ENCODE measurements at places on chromosomes 1 and 21. TPM values are rescaled to one million over a fixed set of nuclear protein-coding genes. Genes with fewer than 3 reads are reported as not detected.

DNA sequence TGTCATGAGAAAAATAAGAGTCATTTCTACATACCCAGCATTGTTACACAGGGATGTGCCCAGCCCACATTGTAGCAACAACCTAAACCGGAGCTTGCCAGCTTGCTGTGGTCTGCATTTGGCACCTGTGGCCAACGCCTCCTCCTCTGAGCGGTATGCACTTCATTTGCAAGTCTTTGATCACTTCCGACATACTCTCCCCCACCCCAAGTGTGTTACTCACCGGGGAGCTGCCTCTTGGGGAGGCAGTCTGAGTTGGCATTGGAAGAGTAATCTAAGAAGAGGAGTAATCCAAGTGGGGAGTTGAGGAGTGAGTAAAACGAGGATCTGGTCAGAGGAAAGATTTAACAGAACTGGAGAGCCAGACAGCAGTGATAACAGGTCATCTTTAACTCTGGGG, 3.8 kb downstream of the BCL9 start:
- DNase-seq, result peak; percentile 99

GRCh38 chr1:68291688-68292384, 59.5 kb upstream of the WLS start:
- DNase-seq, result no peak

GRCh38 chr1:210684466-210685294, 356.0 kb downstream of the HHAT start:
- no peak for DNase-seq

The KRTAP13-1 gene
- total RNA-seq, result not detected

- peak; percentile 49 for DNase-seq
Observed at GRCh38 chr1:224747578-224747977, 131.5 kb downstream of the CNIH3 start.

The FNBP1L gene
- 25.7 TPM for total RNA-seq

- no peak for DNase-seq
Observed at GRCh38 chr1:2257245-2257627, 29.1 kb downstream of the SKI start.

- no peak for DNase-seq
Observed at GRCh38 chr1:208599063-208599462, 354.9 kb upstream of the PLXNA2 start.

GRCh38 chr21:18950045-18950740, 546.6 kb upstream of the TMPRSS15 start:
- no peak for DNase-seq

The TUFT1 gene
- 54.3 TPM for total RNA-seq

- peak; percentile 93 for DNase-seq
Observed at GRCh38 chr1:78833491-78833890, 173.0 kb downstream of the ADGRL4 start.

- DNase-seq, result no peak
Observed at GRCh38 chr1:244881552-244882280, 17.4 kb upstream of the HNRNPU start.

DNA sequence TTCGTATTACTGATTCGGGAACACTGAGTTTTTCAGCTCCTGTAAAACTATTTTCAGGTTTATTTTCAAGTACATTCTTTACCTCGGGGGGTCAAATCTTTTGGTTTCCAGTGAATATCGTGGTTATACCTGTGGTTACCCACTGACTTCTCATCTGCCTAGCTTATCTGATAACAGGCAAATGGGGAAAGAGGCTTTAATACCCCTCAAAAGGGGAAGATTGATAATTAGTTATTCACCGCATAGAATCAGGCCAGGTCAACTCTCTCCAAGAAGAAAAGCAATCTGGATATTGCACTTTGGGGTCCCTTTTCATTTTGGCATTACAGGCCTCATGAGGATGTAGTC, 23.0 kb downstream of the RUNX1 start:
- no peak for DNase-seq

The ASCL5 gene
- under 0.01 TPM for total RNA-seq

- no peak for DNase-seq
Observed at GRCh38 chr1:11338284-11338924, 65.4 kb downstream of the UBIAD1 start.

DNA sequence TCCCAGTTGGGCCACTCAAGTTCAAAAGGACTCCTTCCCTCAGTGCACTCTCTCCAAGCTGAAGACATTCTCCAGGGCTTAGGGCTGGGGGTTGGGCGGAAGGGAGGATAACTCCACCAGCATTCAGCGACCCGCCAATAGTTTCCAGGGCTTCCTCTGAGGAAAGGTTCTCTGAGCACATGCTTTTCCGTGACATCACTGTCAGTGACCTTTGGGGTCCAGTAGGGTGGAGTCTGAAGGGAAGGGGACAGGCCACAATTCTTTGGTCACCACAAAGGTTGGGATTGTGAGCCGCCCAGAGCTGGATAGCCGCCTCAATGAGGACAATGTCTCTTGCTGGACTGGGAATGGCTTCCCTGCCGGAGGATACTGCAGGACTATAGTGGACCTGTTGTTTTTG, 22.8 kb upstream of the RXRG start:
- DNase-seq, result no peak

The CLCNKB gene
- under 0.01 TPM for total RNA-seq

The OR2AJ1 gene
- total RNA-seq, result not detected

- no peak for DNase-seq
Observed at GRCh38 chr21:39515684-39516472, 64.1 kb downstream of the SH3BGR start.

DNA sequence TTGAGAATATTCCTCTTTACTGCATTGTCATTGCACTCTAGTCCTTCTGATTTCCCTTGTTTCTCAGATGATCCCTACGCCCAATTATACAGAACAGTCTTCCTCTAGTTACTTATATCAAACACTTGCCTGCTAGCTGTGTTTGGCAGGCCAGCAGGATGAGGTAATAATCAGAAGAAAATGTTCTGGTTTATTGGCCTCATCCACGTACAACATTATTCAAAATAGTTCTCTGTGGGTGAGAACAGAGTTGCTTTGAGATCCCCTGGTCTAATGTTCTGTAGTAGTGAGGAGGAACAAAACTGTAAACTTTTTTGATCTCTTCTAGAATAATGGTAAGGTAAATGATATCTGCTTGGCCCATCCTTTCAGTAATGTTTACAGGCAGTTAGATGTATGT, 22.3 kb upstream of the C1orf105 start:
- no peak for DNase-seq

The CFHR2 gene
- total RNA-seq, result not detected

The LYPD8 gene
- not detected for total RNA-seq

DNA sequence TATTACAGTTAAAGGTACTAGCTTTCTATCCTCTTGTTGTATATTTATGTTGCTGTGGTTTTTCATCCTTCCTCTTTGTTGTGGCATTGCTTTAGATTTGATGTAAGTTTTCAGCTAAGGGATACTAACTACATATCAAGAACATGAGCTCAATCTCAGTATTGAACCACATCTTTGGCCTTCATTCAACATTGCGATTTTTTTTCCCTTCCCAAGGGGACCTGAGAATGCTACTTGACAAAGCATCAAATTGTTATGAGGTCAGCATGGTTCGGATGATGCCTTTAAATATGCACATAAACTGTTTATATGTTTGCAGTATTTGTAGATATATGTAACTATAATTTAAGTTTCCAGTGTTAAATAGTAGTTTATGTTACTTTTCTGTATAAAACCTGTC, 31.7 kb upstream of the GPR88 start:
- DNase-seq, result no peak

The LCE1A gene
- not detected for total RNA-seq

- no peak for DNase-seq
Observed at GRCh38 chr1:198601936-198602889, 36.6 kb upstream of the PTPRC start.

DNA sequence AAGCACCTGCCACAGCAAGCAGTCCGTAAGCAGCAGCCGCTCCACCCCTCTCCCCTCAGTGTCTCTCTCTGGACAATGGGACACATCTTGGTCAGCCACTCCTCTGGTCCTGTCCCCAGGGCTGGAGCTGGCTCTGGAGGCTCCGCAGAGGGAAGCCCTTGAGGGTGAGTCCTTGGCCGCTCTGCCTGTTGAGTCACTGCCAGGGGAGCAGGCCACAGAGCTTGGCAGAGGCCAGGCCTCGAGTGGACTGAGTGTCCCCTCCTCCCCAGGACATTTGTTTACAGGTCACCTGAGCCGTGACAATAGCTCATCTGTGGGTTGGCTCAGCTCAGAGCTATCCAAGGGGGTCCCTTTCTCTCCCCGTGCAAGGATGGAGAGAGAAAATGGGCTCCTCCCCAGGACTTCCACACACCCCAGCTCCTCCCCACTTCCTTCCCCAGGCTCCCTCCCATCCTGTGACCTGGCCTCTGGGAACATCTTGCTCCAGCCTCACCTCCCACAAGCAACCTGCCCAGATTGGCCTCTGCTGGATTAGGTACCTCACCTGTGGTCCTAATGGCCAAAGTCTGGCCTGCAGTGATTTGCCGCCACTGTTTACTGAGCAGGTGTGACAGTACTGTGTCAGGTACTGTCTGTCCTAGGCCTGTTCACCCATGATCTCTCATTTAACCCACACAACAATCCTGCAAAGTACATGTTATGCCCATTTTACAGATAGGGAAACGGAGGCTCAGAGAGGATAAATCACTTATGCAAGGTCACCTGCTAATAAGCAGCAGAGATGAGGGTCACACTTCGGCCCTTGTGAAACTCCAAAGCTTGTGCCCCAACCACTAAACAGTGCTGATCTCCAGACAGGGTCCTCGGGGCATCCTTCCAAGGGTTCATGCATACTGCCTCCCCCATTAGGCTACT, 4.8 kb downstream of the FAM131C start:
- no peak for DNase-seq

- DNase-seq, result peak; percentile 83
Observed at GRCh38 chr1:41900603-41901444, 17.9 kb downstream of the HIVEP3 start.

The MACF1 gene
- 163 TPM for total RNA-seq

DNA sequence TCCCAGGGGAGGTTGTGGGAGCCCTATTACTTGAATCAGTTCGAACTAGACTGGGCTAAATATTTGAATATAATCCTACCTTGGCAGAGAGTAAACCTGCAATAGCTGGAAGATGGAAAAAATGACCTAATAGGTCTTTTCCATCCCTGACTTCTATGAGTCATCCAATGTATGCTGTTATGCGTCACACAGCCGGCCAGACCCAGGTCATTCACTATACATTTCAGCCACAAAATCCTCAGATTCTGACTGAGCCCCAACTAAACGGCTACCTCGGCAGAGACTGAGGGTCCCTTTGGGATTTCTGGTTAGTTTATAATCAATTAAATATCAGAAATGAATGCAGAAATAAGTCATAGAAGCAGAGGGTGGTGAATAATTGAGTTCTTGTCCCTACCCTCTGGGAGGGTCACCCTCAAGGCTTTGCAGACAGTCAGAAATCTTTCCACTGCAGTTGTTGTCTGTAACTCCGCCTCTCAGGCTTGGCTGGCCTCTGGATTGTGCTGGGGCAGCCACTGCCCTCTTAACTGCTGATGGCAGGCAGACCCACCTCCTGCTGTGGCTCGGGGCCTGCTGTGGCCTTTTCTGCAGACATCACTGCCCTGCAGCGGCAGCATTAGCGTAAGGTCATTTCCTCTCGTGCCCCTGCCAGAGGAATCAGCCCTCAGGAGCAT, 240.5 kb downstream of the TGFB2 start:
- peak; percentile 91 for DNase-seq

DNA sequence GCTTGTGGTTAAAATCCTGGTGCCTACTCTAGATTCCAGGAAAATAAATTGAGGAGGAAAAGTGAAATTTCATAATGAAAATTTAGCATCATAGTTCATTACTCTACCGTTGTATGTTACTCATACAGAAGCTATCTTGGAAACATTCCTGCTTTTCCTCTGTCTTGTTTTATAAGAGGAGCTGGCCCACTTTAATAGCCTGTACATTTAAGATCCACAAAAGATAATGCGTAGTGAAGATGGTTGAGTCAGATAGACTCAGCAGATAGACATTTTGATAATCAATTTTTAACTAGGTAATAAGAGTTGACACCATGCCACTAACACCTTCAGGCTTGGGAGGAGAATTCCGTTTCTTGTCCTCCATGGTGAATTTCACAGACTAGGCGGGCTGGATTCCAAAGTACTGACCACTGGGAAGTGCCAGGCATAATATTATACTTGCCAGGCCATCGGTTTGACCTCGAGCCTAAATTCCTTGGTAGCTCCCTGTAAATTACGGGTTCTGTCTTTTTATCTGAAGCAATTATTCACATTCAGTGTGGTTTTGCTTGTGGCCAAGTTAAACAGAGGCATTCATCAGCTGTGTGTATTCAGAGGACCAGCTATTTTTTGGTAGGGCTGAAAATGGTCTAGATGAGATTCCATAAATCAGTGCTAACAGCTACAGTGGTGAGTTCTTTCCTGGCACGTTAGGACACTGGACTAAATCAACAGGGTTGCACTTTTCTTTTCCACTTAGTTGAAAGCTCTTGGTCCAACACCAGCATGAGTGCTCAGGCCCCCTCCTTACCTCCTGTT, 111.9 kb upstream of the KAZN start:
- no peak for DNase-seq

The AUNIP gene
- 2.4 TPM for total RNA-seq

- DNase-seq, result peak; percentile 59
Observed at GRCh38 chr1:221284028-221284427, 404.8 kb downstream of the HLX start.

GRCh38 chr1:101139130-101139529, 97.7 kb upstream of the S1PR1 start:
- DNase-seq, result no peak

DNA sequence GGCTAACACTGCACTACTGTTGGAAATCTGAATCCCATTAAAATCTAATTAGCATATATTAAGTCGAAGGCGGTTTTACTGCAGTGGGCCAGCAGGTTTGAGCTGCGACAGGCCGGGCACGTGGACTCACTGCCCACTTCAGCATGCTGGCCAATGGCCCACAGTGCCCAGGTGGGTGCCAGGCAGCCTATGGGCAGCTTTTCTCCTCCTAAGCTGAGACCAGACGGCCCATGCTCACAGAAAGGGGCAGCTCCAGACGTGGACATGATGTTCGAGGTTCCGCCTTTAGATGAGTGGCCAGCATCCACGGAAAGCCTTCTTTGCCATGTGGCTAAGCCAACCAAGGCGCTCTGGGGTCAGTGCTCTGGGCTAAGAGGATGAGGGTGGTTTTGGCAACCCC, 89.8 kb upstream of the KLHDC7A start:
- DNase-seq, result no peak

The FAM177B gene
- total RNA-seq, result not detected

The VSIG8 gene
- total RNA-seq, result not detected

The OLFM3 gene
- not detected for total RNA-seq

The KRTAP12-2 gene
- not detected for total RNA-seq

Data from bronchial epithelial cell (primary cell).